ENCODE measurements at places on chromosomes 11 and 22.
A peak's percentile ranks its signal among the peaks of the same experiment; 100 is the strongest.

GRCh38 chr22:24876700-24877099 is 69.8 kb downstream of the LHFPL7 start:
- no peak for DNase-seq

- no peak for DNase-seq
Observed at GRCh38 chr22:49325531-49326395, 501.9 kb downstream of the BRD1 start.

DNA sequence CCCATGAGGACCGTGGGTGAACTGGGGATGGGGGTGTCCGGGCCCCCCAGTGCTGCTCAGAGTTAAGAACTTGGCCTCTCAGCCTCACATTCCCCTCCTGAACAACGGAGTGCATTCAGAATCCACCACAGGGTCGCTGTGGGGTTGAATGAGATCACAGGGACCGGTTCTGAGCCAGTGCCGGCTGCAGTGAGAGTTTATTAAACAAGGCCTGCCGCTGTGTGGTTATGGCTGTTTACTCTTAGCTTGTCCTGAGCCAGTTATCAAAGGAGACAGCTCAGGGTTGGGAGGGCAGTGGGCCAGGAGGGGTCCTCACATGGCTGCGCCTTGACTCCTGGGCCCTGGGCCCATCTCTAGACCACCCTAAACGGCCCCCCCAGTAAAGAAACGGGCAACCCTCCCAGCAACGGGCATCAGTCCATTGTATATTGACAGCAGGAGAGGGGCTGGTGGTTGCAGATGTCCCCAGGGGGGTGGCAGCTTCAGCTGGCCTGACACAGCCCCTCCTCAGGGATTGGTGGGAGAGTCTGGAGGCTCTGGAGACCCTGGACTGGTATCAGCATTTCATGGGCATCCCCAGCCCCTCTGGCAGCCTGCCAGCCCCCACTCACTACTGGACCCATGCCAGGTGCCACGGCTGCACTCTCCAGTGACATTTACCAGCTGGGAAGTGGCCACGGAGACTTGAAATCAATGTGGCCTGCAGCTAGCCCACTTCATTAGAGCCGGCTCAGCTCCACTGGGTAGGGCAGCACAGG is 15.1 kb upstream of the CABP7 start:
- DNase-seq: no peak

DNA sequence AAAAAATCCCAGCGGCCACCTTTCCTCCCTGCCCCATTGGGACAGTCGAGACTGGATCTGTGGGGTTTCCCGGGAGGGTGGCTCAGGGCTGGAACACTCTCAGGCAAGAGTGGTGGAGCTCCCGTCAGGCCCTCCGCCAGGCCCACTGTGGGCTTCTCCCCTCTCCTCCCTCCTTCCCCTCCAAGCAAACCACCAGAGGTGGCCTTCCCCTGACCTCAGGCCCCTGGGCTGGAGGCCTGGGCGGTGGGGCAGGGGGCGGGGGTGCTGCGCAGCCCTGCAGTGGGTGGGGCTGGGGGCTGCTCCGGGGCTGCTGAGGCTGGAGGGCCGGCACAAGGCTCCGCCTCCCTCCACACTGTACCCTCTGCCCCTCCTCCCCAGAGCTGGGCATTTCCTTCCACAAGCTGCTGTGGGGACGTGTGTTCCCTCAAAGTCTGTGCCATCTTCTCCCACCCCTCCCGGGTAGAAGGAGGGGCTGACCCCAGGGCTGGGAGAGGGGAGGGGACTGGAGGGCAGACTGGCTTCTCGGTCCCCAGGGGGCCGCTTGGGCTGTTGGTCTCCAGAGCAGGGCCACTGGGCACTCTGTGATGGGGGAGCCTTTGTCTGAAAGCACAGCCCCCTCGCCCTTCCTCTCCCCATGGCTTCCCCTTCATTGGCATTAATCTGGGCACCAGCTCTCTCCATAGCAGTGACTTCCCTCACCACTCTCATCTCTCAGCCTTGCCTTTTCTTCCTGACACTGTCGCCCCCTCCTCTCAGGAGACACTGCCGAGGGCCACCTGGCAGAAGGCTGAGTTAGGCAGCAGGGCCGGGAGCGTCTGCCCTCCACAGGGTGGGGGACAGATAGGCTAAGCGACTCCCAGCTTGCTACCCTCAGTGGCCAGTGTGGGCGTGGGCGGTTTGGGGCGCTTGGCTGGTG is 7.1 kb downstream of the RCOR2 start:
- no peak for DNase-seq

DNA sequence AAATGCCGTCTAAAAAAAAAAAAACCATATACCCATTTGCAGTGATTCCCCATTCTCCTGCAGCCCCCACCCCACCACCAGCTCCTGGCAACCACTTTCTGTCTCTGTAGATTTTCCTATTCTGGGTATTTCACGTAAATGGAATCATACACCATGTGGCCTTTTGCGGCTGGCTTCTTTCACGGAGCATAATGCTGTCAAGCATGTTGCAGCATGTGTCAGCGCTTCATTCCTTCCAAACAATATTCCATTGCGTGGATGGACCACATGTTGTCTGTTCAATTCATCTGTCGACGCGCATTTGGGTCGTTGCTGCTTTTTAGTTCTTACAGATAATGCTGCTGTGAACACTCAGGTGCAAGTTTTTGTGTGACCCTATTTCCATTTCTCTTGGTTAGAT is 14.8 kb upstream of the EMID1 start:
- DNase-seq: no peak

- DNase-seq: no peak
Observed at GRCh38 chr11:122149202-122149601, 33.2 kb upstream of the BLID start.

DNA sequence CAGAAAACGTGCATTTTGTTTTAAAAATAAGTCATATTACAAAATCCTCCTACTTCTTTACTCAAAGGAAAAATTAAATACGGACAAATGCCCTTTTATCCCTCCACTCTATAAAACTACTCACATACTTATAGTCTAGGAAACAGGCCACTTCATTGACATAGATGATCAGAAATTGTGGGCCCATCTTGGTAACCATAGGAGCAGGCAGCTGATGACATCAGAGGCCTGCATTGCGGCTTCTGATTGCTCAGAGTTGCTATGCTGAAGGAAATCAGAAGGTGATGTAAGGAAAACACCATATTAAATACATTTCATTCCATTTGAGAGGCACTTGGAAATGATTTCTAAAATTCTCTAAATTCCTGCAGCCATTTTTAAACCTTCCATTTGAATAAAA is 27.0 kb downstream of the FAM76B start:
- no peak for DNase-seq

DNA sequence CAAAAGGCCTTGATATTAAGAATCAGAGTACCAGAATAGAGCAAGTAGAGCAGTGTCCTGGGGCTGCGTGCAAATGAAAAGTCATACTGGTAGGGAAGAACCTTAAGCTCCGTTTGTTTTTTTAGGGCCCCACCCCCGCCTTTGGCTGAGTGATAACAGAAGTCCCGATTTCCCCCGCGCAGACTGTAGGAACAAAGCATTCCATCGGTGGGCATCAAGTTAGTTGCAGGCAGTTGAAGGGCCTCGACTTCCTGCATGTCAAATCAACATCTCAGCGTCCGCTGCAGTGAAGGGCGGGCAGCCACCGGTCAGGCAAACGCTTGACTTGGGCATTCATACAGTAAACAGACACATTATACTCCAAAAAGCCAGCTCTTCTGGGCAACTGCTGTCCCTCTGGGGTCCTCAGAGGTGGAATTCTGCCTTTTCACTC is 11.7 kb downstream of the LRP4 start:
- DNase-seq: no peak

DNA sequence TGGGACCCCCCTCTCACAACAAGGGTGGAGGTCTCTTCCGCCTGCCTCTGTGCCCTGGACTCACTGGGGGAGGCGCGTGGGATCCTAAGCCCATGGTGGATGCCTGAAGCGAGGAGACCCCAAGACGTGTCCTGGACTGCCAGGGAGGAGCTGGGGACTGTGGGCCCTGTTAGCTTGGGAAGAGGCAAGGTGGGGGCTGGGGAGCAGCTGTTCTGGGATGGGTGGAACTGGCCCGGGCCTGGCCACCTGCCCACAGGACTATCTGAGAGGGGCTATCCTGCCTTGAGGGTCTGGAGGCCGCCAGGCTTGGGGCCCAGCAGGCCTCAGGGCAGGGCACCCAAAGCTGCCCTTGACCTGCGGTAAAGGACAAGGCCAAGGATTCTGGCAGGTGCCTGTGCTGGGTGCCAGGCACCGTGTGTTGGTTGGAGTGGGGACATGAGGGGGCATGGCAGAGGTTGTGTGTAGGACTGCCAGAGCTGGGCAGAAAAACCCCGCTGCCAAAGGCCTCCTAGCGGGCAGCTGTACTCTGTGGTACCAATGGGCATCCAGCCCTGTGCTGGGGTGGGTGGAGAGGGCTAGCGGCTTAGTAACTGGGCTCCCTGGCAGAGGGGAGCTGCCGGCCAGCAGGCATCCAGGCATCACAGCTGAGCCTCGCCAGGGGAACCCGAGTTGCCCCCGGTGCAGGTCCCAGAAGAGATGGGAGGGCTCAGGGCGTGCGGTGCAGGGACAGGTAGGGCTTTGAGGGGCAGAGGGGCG is 670 bp downstream of the LSP1 start:
- DNase-seq: no peak

- no peak for DNase-seq
Observed at GRCh38 chr22:48488149-48488551, 1339.5 kb downstream of the BRD1 start.

DNA sequence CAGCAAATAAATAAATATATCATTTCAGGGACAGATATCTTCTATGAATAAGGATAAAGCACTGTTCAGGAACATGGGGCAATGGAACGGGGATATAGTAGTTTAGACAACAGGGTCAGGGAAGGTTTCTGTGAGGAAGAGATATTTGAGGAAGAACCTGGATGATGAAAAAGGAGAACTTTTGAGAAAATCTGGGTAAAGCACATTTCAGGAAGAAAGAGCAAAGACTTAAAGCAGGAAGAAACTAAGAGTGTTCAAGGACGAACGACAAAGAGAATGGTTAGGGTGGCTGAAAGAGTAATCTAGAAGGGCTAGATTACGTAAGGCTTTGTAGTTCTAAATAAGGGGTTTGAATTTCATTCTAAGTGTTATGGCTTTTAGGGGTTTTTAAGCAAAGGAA is 12.7 kb downstream of the DDI1 start:
- DNase-seq: no peak

DNA sequence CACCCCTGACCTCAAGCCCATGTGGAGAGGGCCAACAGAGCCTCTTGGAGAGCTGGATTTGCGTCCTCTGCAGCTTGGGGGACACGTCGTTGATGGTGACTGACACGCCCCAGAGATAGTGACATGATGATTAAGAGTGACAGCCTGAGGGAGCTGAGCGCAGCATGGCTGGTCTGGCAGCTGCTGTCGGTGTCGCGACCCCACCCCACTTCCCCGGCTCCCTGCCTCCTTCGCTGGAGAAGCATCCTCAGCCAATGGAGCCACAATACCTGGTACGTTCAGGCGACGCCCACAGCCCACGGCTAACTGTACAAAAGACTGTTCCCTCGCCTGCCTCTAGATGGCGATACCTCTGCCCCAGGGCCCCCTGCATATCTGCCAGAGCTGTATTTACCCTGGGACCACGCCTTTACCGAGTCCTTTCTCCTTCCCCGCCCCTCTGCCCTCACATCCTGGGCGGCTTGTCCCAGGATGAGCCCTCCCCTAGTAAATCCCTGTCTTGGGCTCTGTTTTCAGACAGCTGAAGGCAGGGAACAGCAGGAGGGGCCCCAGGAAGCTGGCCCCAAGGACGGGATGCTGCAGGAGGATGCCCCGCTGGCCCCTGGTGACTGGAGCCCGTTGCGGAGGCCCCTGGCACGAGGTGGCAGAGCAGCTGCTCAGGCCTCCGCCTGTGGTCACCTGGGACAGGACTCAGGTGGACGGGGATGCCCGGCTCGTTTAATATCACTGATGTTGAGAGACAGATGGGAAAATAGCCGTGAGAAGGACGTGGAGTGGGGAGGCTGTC is 90.6 kb downstream of the RPS6KA4 start:
- DNase-seq: peak; percentile 68

- DNase-seq: no peak
Observed at GRCh38 chr11:133995066-133995465, 38.3 kb upstream of the IGSF9B start.

- DNase-seq: no peak
Observed at GRCh38 chr11:115180272-115180671, 323.9 kb downstream of the CADM1 start.

DNA sequence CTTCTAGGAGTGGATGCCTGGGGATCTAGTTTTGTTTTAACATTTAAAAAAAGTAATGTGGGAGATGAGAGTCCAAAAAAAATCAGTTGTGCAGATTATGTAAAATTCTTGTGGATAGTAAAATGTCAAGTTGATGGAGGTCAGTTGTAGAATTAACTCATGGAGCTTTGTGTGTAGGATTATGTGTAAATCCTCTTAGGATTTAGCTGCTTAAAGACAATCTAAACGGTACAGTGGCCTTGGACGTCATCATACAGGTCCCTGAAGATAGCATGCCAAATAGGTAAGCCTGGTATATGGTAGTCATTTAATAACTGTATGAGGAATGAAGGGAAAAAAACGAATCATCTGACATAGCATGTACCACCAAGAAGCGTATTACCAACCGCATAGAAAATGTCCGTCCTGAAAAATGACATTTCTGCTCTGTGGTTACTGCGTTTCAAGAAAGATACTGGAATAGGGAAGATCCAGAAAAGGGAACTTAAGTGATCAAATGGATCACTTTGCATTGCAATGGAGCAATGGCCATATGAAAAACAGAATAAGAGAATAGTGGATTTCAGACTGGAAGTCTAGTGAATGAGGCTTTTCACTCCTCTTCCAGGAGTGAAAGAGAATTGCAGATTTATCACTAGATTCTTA is 61.3 kb downstream of the BCL2L13 start:
- no peak for DNase-seq

GRCh38 chr11:119207415-119207960 is 1.3 kb downstream of the CBL start:
- DNase-seq: no peak

DNA sequence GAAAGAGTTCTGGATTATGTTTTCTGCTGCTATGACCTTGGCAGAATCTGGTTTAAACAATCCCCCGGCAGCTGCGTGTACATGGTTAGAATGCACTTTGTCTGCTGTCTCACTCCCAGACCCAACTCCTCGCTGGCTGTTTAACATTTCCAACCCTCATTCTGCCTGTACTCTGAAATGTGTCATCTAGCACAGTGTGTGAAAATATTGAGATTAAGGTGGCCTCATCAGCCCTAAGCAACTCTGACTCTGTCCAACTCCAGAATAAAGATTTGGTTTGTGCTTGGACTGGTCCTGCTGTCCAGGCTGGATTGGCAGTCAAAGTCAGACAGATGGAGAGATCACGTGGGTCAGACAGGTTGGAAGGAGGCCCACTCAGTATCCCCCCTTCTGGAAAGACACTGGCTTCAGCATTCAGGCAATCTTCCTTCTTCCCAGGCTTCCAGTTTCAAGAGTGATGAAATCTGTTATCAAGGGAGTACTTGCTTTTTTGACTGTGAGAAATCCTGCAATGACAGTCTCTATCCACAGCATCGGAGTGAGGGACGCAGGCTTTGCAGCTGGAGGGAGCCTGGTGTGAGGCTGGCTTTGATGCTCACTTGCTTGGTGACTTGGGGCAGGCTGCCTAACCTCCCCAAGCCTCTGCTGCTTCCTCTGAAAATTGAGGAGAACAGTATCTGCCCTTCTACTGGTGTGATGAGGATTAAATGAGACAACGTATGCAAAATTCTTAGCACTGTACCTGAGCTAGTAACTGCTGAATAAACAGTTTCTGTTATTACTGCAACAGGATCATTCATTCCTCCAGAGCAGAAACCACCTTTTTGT is 29.8 kb downstream of the ABTB2 start:
- no peak for DNase-seq
